ENCODE measurements at places on chromosomes 1 and 21. TPM values are rescaled to one million over a fixed set of nuclear protein-coding genes. Genes with fewer than 3 reads are reported as not detected.

EFNA3 gene
- 4.9 TPM for total RNA-seq

TRIM17 gene
- total RNA-seq: not detected

FMN2 gene
- 5.2 TPM for total RNA-seq

AIRE gene
- total RNA-seq: not detected

FRRS1 gene
- total RNA-seq: 1.8 TPM

KLHL17 gene
- total RNA-seq: 11.1 TPM

TMIGD3 gene
- not detected for total RNA-seq

WNT9A gene
- 6.9 TPM for total RNA-seq

TSPEAR gene
- total RNA-seq: not detected

INTS7 gene
- total RNA-seq: 23.5 TPM

PEX10 gene
- 22.4 TPM for total RNA-seq

LCE2A gene
- not detected for total RNA-seq

ITLN2 gene
- not detected for total RNA-seq

GCSAML gene
- not detected for total RNA-seq

PI4KB gene
- 23.9 TPM for total RNA-seq

C4BPB gene
- total RNA-seq: 0.92 TPM

TNFSF4 gene
- total RNA-seq: 0.07 TPM

FHAD1 gene
- total RNA-seq: 0.46 TPM

C1orf87 gene
- not detected for total RNA-seq

GRHL3 gene
- 0.53 TPM for total RNA-seq

ACTA1 gene
- 0.13 TPM for total RNA-seq

FMOD gene
- total RNA-seq: 0.01 TPM

RGS16 gene
- 0.15 TPM for total RNA-seq

CR1L gene
- total RNA-seq: not detected

GPR37L1 gene
- total RNA-seq: 0.13 TPM

SEMA4A gene
- total RNA-seq: 0.65 TPM

OR6N1 gene
- not detected for total RNA-seq

CYP4A11 gene
- not detected for total RNA-seq

BRDT gene
- not detected for total RNA-seq

MCOLN3 gene
- total RNA-seq: 3.6 TPM

C8B gene
- not detected for total RNA-seq

GLIS1 gene
- not detected for total RNA-seq

NSUN4 gene
- total RNA-seq: 14.9 TPM

LIPI gene
- not detected for total RNA-seq

GJB3 gene
- 8.0 TPM for total RNA-seq

Measured in A549 treated with CpdA at 1 μM for 4 hours (cell line).